ENCODE measurements at places on chromosomes 12 and 14. TPM values are rescaled to one million over a fixed set of nuclear protein-coding genes. Genes with fewer than 3 reads are reported as not detected.

PCNX1 gene
- 47.1 TPM for total RNA-seq

SMCO3 gene
- 0.13 TPM for total RNA-seq

KRT8 gene
- total RNA-seq = 376 TPM

PRPH gene
- 5.6 TPM for total RNA-seq

TMEM179 gene
- 0.96 TPM for total RNA-seq

KRT82 gene
- not detected for total RNA-seq

Data from gastroesophageal sphincter (tissue), 4 donors.